ENCODE measurements at places on chromosomes 16 and 17.

DNA sequence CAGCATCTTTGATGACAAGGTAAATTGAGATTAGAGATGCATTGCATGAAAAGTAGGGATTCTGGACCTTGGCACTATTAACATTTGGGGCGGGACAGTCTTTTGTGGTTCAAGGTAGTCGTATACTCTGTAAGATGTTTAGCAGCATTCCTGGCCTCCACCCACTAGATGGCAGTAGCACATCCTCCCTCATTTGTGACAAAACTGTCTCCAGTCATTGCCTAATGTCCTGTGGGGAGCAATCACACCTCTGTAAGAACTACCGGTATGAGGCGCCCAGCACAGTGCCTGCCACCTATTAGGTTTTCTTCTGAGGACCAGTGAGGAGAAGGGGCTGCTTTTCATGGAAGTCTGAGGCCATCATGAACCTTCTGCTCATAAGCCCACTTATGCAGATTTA, 180.8 kb downstream of the RBFOX1 start:
- DNase-seq = peak; percentile 1

- DNase-seq = no peak
These were observed 54.3 kb downstream of the MYOCD start for GRCh38 chr17:12719948-12720347.

GRCh38 chr17:29867643-29868181, 62.3 kb downstream of the SSH2 start:
- DNase-seq = no peak

DNA sequence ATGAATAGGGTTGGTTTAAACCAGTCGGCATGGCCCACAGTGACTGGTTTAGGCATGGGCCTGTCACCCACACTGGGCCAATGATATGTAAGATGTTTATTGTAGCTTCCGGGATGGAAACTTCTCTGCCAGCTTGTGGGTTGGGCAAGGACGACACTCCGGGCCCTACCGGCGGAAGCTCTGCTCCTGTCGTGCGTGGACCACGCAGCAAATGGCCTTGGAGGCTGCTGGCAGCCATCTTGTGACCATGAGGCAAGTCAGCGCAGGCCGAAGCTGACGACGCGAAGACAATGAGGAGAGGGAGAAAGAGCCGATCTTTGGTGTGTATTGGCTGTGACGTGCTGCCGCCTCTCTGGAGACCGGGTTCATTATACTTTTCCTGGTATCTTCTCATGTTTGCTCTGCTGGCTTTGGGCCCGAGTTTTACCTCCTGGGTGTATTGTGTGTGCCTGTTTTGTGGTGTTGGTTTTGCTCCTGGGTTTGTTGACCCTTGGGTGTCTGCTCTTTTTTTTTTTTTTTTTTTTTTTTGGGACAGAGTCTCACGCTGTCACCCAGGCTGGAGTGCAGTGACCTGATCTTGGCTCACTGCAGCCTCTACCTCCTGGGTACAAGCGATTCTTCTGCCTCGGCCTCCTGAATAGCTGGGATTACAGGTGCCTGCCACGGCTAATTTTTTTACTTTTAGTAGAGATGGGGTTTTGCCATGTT, 15.4 kb downstream of the SLC25A10 start:
- no peak for DNase-seq

DNA sequence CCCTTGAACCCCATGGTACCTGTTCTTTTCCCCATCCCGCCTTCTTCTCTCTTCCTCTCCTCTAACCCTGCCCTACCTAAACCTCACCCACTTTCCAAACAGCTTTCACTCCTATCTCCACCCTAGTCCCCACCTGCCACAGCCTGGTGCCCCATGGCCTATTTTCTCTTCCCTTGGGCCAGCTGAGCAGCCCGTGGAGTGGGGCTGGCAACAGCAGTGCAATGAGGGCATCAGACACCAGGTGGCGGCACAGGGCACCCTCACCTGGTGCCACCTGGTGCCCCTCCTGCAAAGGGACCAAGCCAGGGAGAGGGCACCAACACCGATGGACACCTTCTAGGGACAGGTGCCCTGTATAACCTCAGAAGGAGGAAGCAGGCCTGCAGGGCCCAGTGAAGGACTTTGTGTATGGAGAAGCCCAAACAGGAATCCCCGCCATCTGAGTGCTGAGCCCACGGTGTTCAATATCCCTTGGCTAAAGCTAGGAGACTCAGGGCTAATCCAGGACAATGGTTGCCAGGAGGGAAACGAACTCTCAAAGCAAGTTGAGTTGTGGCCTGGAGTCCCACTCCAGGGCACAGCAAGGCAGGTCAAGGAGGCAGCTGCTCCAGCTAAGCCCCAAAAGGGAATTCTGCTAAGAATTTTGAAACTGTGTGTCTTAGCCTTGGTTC, 4.0 kb upstream of the ABCC3 start:
- peak; percentile 14 for DNase-seq

GRCh38 chr17:37273409-37274051, 102.3 kb upstream of the C17orf78 start:
- DNase-seq = no peak

GRCh38 chr16:22092143-22092933, at the start of gene VWA3A:
VWA3A (plus strand) TSS chr16:22092541; CDS start chr16:22092638, 97 bp downstream.
- no peak for DNase-seq

- no peak for DNase-seq
These were observed 167.4 kb upstream of the CACNG3 start for GRCh38 chr16:24088767-24089166.

GRCh38 chr16:81445143-81445961, 744 bp downstream of the CMIP start:
- peak; percentile 40 for DNase-seq

GRCh38 chr17:13393841-13394710, 207.7 kb downstream of the HS3ST3A1 start:
- DNase-seq = no peak

- peak; percentile 5 for DNase-seq
These were observed 328.4 kb downstream of the MAF start for GRCh38 chr16:79272141-79272577.

DNA sequence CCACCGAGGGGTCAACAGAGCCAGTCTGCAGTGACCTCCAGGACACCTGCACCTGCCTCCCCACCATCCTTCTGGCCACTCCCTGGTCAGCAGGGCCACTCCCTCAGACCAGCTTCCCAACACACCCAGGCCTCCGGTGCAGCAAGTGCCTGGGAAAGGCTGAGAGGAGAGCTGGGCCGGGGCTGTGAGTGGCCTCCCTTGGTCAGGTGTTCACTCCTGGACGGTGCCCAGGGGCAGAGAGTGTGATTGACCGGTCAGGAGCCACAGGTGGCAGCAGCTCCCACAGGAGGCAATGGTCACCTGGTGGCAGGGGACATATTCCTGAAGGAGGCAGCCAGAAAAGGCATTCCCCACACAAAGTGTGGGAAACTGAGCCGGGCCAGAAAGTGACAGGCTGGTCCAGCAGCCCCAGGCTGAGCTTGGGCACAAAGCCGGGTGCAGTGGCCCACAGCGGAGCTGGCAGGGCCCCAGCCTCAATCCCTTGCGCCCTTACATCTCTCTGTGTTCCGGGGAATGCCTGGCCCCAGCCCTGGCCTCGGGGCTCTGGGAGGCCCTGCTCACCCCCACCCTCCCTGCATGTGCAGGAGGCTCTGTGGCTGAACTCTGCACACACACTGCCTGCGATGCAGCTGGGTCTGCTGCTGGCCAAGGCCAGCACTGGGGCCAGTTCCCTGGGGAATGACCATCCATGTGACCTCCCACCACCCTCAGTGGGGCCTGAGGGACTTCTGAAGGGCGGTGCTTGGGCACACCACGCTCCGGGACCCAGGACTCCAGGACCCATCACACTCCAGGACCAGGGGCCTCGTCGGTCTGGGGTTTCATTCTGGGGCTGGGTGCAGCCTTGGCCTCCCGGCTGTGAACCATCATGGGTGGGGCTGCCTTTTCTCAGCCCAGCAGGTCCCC, 1.2 kb upstream of the C17orf99 start:
- DNase-seq = no peak

Data from stimulated activated naive B cell treated with anti-CD40 and anti-IgM and Interleukin-4, amounts not matched to agents 10 μg/mL and 1 μg/mL and 100 μg/mL, for 72 hours (primary cell).